ENCODE measurements at places on chromosomes 1 and 21.

- DNase-seq = no peak
Observed at GRCh38 chr1:212586206-212587015, 22.1 kb upstream of the ATF3 start.

DNA sequence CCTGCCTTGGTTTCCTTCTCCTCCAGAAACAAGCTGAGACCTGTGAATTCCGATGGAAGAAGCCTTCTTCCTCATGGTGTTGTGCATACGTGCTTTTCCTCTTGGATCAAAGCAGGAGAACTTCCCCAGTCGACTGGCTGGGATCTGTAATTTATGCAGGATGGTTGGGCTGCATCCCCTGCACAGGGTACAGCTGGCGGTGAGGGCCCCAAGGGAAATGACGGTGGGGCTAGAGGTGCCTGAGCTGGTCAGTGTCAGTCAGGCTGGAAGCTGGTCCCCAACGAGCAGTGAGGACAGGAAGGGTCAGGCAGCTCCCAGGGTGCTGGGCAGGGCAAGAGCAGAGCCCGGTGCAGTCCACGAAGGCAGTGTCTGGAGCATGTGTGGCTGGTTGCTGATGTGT lies 106.7 kb downstream of the CNIH3 start:
- no peak for DNase-seq

DNA sequence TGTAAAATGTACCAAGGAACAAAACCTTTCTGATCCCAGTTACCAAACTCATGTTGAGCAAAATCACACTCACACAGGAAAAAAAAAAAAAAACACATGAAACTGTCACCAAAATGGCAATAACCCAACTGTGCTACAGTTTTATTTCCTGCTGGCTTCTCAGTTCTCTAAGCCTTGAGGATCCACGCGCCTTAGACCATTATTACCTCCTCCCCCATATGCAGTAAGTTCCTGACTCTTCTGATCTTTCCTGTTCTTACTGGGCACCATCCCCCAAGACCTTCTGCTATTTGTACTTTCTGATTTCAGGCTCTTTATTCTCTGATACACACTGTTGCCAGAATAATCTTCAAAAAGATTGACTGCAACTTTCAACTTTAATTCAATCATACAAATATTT lies 79.6 kb downstream of the SLC45A1 start:
- DNase-seq = no peak

GRCh38 chr1:98044071-98044697 lies 123.3 kb upstream of the DPYD start:
- DNase-seq = no peak

DNA sequence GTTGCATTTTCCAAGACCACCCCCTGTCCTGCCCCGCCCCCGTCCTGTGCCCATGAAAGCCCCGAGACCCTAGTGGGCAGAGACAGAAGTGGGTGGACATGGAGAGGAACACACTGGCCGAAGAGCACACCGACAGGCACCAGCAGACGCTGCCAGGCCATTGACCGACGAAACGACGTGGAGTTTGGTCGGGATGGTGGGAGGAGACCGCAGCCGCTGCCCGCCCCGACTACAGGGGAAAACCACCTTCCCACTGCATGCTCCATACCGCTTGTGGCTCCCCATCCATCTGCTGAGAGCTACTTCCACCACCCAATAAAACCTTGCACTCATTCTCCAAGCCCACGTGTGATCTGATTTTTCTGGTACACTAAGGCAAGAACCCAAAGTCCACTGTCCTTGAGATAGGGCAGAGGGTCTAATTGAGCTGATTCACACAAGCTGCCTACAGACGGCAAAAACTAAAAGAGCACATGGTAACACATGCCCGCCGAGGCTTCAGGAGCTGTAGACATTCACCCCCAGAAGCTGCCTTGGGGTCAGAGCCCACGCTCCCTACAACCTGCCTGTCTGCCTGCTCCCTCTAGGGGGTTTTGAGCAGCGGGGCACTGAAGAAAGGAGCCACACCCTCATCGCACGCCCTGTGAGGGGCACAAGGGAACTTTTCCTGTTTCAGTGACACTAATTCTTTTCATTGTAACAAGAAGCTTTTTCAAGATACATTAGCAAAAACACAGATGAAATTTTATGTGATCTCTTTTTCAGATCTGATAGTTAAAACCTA lies 81.2 kb upstream of the RAB3GAP2 start:
- no peak for DNase-seq

DNA sequence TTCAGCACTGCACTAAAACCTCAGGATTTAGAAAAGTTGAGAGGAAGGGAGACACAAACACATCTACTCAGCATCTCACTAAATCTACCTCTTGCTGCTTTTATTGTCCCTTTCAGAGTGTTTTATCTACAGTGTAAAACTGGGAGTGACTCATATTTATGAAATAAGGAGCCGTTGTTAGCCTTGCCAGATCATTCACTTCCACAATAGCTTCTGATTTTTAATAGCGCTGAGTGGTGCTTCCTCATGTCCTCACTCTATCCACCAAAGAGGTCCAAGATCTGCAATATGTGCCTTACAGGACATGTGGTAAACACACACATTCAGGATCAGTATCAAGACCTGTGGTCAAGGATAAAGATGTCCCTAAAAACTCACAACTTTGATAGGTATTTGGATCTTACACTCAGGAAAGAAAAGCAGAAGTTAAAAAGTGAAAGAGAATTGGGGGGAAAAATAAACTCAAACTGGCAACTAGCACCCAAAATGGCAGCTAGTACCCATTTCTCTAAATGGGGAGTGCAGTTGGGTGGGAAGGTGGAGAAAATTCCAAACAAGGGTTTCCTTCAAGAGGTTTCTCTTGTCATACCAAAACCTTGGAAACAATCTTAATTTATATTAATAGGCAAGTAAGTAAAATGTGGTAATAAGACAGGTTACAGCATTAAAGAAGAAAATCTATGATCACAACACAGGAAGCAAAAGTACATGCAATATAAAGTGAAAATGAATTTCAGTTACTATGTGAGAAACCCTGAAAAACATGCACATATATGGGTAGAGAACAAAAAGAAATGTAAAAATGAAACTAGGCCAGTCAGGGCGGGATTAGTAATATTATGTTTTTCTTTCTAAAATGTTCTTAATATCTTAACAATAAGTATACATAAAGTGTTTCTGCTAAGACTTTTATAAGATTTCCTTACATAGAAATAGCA lies 15.9 kb downstream of the DUSP10 start:
- DNase-seq = no peak

DNA sequence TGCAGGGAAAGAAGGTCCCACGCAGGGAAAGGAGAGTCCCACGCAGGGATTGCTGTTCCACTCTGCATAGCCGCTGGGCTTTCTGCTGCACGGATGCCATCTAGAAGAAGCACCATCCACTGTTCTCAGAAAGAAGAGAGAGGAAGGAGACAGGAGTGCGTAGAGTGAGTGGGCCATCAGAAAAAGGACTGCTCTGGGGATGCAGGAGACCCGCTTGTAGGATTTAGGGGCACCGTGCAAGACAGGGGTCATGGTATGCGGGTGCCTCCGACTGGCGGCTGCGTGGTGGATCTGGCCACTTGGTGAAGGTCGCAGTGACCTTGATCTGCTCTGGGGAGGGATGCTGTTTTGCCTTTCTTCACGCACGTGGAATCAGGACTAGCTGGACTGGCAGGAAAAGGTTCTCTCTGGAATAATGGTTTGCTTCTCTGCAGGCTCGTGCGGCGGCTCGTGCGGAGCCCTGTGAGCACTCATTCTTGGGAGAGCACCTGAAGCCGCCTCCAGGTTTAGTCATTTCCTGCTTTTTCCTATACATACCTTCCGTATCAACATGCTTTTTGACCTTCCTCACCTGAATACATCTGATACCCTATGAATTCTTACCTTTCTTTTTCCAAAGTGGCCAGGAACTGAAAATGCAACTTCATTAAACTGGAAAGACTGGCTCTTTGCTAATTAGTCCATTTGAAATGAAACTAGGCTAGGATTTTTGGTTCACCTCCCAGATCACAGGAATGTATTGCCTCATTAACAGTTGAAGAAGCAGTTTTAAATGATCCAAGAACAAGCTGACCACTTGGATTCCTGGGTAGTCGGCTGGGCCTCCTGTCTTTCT lies 181.6 kb downstream of the KIF26B start:
- DNase-seq = no peak

Data from stimulated activated CD4-positive, alpha-beta T cell treated with anti-CD3 and anti-CD28 coated beads, Interleukin-1b, Interleukin-23, amount 100 ng/mL, for 1 hour (primary cell).